ENCODE measurements at places on chromosomes 4 and X.
A peak's percentile ranks its signal among the peaks of the same experiment; 100 is the strongest.

GRCh38 chr4:139567159-139567870, 11.3 kb upstream of the SETD7 start:
- no peak for DNase-seq

- no peak for DNase-seq
Observed at GRCh38 chr4:62670514-62670913, 1470.4 kb downstream of the ADGRL3 start.

DNA sequence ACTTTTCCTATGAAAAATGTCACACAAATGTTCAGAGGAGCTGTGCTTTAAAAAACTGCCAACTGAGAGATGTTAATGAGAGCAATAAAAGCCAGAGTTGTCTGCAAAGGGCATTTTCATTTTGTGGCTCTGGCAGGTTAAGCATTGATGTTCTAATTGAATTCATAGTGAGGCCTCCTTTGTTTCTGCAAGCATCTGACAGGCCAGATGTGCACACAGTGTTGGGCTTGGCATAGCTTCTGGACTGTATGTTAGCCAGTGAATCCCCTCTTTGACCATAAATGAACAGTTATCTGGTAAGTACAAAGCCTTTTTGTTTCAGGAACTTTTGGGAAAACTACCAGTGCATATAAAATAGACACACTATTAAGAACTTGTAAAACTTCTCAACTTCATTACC, 81.9 kb downstream of the JADE3 start:
- no peak for DNase-seq

- no peak for DNase-seq
Observed at GRCh38 chr4:146998157-146998556, 52.5 kb upstream of the TTC29 start.

DNA sequence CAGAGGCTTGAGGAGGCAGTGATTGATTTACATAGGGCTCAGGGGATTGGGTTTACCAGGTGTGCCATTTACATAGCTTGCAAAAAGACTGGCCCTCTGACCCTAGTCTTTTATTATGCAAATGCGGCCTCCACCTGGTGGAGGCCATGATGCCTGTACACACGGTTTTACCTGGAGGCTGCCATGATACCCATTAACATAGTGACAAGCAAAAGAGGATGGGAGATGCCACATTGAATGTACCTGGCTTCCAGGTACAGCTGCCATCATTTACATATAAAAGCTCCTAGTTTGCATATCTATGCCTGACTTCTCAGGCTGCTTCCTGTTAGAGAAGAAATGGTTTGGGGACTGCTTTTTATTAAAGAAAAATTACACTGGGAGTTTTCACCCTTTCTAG, 72.0 kb downstream of the NEXMIF start:
- no peak for DNase-seq

GRCh38 chr4:48718818-48719465, 61.1 kb downstream of the FRYL start:
- no peak for DNase-seq

- DNase-seq = no peak
Observed at GRCh38 chr4:76690011-76690905, 207.7 kb downstream of the SOWAHB start.

GRCh38 chr4:120704538-120704937, 218.0 kb downstream of the PRDM5 start:
- DNase-seq = no peak

- DNase-seq = peak; percentile 40
Observed at GRCh38 chr4:112031712-112032328, 113.4 kb upstream of the FAM241A start.

DNA sequence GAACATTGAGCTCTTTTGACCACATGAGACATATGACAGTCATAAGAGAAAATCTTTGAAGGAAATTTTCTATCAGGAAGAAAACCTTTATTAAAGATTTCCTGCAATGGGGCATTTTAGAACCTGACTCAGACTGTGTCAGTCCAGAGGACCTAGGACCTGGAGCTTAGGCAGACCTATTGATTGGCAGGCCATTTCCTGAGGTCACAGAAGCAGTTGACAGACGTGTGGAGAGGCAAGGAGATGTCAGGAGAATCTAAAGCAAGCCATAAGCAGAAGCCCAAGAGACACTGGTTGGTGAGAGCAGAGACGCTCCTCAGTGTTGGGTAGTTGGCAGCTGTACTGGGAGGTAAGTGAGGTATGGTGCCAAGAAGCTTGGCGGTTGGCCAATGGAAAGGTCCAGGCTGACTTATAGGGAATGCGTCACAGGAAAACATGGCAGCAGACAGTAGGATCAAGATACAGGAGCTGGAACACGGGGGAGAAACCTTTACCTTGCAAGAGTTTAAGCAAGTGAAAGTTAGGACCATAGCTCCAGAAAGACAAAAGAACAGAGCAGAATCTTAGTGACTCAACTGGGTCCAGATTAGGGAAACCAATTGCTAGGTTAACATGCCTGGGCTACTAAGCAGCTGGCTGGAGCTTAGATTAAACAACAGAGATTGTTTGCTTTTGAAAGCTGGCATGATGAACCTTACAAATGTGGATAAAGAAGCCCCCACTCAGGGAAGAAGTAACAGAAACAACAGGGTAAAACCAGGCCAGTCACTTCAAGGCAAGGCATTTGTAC, 18.6 kb downstream of the PALLD start:
- DNase-seq = no peak

All from erythroblast (primary cell).